H1 (cell line): ENCODE measurements at places on chromosomes 6 and 20.

DNA sequence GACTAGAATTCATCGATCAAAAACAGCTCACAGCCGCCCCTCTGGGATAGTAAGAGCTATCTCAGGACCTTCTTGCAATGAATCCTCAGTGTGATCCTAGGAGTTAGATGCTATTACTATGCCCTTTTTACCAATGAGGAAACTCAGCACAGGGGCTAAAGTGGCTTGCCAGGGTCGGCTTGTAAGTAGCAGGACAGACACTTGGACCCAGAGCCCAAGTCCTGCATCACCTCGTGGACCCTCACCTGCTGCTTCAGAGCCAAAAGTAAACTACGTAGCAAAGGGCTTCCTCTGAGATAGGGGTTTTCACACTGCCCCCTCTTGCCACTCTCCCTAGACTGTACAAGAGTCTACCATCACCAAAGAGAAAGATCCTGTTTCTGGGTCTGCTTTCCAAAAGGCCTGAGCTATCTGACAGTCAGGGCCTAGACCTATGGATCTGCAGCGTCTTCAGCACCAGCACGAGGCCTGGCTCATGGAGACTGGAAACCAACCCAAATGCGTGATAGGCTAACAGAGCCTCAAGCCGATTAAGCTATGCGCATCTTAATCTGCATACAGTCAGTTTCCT, 172.3 kb downstream of the ANKRD60 start:
- peak; percentile 29 for DNase-seq

DNA sequence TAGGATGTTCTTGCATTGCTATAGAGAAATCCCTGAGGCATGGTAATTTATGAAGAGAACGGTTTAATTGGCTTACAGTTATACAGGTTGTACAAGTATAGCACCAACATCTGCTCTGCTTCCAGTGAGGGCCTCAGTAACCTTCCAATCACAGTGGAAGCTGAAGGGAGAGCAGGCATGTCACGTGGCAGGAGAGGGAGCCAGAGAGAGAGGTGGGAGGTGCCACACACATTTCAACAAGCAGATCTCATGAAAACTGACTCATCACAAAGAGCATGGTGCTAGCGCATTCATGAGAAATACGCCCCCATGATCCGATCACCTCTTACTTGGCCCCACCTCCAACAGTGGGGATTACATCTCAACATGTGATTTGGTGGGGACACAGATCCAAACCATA, 871.2 kb downstream of the TFAP2A start:
- DNase-seq = no peak

DNA sequence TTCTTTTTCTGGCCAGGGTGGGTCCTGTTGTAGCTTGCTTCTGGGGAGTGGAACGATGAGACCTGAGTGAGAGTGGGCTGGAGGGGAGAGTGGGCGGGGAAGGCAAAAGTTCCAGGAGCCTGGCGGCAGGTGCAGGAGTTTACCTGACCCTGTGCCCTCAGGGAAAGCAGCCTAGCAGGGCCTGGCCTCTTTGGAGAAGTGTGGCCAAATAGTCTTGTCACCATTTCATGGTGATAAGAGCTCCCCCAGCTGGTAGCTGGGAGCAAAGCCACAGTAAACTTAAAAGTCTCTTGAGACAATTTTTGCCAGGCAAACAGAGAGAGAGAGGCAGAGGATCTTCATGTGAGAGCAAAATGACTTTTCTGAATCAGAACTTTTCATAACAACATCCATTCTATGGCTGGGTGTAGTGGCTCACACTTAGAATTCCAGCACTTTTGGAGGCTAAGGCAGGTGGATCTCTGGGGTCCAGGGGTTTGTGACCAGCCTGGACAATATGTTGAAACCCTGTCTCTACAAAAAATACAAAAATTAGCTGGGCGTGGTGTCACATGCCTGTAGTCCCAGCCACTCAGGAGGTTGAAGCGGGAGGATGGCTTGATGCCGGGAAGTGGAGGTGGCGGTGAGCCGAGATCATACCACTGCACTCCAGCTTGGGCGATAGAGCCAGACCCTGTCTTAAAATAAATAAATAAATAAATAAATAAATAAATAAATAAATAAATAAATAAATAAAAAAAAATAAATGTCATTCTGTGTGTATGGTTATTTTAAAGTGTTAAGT, 161.8 kb upstream of the SCGN start:
- DNase-seq = peak; percentile 79

- no peak for DNase-seq
Measured at GRCh38 chr6:81984599-81984998, 232.1 kb upstream of the TENT5A start.

DNA sequence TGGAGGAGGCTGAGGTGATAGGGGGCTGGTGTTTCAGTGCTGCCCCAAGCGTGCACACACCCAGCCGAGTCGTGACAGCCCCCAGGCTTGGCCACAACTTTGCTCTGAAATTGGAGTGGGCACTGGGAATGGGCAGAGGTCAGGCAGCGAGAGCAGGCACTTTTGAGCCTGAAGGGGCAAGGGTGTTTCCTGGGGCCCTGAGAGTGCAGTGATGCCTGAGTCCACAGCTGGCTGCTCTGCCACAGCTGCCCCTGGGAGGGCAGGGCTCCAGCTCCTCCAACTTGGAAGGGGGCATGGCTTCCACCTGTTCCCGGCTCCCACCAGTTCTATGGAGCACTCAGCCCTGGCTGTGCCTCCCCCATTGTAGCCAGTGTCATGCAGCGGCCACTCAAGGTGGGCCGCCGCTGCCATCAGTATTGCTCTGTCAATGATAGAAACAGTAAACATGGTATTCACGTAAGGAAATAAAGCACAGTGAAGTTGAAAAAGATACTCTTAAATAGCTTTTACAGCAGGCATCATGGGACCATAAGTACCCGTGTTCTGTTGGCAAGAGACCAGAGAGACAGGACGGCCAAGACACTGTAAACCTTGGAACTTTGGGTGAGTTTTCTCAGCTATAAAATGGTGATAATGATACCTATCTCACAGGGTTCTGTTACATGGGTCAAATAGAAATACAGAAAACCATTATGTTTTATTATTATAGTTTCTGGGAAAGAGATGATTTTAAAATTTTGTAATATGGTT, 108.9 kb downstream of the THEMIS start:
- no peak for DNase-seq

- no peak for DNase-seq
Measured at GRCh38 chr6:40082278-40083043, 148.2 kb upstream of the MOCS1 start.

GRCh38 chr6:16510245-16510644, 251.0 kb downstream of the ATXN1 start:
- DNase-seq = no peak

- DNase-seq = no peak
Measured at GRCh38 chr20:7090811-7091210, 323.3 kb downstream of the BMP2 start.

DNA sequence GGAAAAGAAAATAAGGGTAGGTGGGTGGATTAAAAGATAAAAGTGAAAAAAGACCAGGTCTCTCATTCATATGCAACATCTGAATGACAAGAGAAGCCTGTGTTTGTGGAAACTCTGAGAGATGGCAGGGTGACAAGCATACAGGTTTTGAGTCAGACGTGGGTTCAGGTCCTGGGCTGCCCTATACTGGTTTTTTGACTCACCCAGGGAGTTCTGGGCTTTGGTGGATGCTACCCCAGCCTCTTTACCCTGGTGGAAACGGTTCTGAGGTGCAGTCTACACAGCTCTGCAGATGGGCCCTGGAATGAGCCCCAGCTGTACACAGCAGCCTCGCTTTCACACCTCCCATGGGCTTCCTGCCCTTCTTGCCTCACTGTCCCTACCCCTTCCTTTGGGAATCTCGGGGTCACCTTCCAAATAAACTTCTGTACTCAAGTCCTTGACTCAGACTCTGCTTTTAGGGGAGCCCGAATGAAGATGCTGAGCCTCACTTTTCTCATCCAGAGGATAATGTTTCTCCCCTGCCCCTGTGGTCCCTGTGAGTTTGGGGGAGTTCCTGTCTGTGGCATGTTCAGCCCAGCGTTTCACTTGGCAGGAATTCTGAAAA, 77.7 kb upstream of the CLDN20 start:
- DNase-seq = no peak
